ENCODE measurements at places on chromosomes 6 and 20.

- DNase-seq: no peak
Measured at GRCh38 chr6:136795996-136796395, 3.7 kb upstream of the MAP3K5 start.

- no peak for DNase-seq
Measured at GRCh38 chr6:156720691-156721685, 56.2 kb upstream of the ARID1B start.

- no peak for DNase-seq
Measured at GRCh38 chr6:152313542-152314482, 323.4 kb downstream of the SYNE1 start.

GRCh38 chr6:109303640-109304283, 78.5 kb downstream of the CD164 start:
- DNase-seq: no peak

DNA sequence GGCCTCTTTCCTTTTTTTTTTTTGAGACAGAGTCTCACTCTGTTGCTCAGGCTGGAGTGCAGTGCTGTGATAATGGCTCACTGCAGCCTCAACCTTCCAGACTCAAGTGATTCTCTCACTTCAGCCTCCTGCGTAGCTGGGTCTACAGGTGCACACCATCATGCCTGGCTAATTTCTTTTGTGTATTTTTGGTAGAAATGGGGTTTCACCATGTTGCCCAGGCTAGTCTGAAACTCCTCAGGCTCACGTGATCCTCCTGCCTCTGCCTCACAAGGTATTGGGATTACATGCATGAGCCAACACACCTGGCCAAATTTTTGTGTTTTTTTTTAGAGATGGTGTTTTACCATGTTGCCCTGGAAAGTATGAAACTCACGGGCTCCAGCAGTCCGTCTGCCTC, 29.3 kb downstream of the SRC start:
- no peak for DNase-seq

- DNase-seq: no peak
Measured at GRCh38 chr6:155434096-155434495, 21.5 kb downstream of the NOX3 start.

DNA sequence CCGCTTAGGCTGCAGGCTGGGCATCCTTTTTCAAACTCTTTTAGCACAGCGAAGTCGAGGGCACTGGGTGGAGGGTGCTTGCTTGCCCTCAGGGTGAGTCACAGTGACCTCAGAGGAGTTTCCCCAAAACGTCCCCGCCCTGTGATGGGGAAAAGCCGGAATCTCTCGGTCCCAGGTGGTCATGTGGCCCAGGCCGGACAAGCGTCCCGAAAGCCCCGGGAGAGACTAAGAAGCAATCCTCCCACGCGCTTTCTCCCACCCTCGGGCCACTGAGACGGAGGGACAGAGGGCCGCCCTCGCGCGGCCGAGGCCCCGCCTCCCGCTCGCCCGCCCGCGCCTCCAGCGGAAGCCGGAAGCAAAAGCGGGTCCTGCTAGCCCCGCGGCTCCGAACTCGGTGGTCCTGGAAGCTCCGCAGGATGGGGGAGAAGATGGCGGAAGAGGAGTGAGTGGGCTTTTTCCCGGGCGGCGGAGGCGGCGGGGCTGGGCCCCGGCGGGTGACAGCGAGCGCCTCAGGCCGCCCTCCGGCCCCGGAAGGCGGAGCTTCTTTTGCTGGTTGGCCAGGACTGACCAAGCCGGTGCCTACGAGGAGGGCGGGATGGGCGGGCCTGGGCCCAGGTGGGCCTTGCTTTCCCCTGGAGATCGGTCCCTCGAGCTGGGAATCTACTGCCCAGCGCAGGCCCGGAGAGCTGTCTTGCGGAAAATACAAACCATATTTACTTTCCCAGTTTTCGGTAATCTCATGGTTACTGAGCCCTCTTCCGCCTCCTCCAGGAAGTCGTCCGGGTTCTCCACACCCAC, at the start of gene SLC9A8:
Gene SLC9A8 (plus strand): TSS at position 322 of the 798 bp plus-strand sequence. CDS start 95 bp downstream, at position 417.
- peak; percentile 61 for DNase-seq

GRCh38 chr20:36845288-36845971, 30.5 kb upstream of the TLDC2 start:
- no peak for DNase-seq

DNA sequence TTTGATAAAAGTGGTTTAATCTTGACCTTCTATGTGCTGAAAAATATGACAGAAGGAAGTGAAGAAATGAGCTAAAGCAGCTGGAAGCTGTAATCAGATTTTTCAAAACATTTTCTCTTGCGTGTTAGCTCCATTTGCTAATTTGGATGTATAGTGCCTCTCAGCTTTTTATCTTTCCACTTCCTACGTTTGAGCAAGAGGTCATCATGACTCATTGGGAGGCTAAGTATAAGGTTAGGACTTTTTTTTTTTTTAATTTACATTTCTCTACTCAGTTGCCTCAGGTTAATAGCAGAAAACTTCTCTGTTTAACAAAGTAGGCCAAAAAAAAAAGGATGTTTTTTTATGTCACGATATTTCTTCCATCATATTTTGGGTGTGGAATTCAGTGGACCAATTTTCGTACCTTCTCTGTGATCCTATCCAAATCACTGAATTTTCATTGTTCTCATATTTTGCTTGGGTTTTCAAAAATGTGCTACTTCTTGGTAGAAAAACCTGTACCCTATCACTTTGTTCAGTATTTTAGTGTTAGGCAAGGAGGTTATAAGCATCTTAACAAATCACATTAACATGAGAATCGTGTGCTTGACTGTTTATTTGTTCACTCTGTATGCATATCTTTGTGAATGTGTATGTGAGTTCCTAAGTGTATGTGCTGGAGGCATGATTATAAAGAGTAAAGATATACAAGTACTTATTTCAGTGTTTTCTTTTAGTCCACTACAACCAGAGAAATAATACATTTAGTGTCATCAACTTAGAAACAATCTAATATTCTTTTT, 1028.3 kb upstream of the EYS start:
- DNase-seq: no peak

DNA sequence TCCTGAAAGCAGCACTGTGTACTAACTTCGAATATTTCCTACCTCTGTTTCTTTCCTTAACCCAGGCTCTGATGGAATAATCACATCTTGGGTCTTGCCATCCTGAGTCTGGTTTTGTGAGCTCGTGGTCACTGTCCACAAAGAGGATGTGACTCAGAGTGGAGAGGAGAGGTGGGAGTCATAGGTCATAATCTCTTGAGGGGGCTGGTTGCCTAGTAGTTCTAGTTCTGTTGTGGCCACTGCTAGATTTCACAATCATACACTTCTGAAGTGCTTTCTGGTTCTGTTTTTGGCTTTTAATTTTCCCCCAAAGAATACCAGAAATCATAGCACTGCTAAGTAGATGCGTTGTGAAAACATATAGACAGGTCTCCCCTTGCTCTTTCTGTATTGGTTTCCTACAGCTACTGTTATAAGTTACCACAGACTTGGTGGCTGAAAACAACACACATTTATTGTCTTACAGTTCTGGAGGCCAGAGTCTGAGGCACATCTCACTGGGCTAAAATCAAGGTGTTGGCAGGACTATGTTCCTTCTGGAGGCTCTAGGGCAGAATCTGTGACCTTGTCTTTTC, 102.8 kb downstream of the NRSN1 start:
- no peak for DNase-seq

- no peak for DNase-seq
Measured at GRCh38 chr6:4560221-4561077, 215.8 kb upstream of the CDYL start.

- no peak for DNase-seq
Measured at GRCh38 chr6:10465629-10466499, 51.0 kb upstream of the TFAP2A start.

DNA sequence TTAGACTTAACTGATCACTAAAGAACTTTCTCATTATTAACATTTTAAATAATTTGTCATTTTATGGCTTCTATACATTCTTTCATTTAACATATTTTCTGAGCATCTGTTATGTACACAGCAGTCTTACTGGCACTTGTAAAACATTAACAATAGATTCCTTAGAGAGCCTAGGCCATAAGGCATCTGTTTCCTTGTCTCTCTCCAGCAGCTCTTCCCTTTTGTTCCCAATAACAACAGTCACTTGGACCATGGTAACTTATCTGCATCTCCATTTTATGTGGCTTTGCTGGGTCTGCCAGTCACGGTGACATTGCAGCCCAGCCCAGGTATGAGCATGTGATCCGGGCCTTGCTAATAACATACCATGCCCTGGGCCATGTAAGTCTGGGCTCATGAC, 11.7 kb upstream of the TASP1 start:
- no peak for DNase-seq

DNA sequence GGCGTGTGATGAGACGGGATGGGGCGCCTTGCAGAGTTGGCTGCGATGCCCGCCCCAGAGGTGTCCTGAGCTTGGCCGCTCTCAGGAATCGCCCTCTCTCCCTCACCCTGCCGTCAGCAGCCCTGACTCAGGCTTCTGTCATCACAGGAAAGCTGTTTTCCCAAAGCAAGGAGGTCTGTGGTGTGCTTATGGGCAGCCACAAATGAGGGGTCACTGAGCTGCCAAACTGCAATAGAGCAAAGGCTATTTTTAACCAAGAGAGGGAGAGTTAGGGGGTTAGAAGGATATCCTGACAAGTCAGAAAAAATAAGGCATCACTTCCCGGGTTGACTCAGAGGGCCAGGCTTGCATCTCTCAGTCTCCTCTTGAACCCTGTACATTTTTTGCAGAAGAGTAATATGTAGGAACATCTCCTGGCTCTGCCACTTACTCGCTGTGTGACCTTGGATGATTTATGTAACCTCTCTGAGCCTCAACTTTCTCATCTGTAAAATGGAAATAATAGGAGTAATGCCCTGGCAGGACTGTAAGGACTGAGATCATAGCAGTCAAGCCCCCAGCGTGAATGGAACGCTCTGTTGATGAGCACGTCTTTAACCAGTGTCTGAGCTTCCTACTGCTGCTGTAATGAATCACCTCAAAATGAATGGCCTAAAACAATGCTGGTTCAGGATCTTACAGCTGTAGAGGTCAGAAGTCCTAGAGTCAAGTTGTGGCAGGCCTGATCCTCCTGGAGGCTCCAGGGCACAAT, 181.9 kb downstream of the NFATC2 start:
- DNase-seq: no peak

GRCh38 chr6:137313928-137314855, 95.0 kb upstream of the IFNGR1 start:
- DNase-seq: peak; percentile 47

GRCh38 chr6:24646771-24647170, 780 bp upstream of the KIAA0319 start:
- DNase-seq: no peak

GRCh38 chr20:47577314-47577713, 75.6 kb downstream of the NCOA3 start:
- no peak for DNase-seq

DNA sequence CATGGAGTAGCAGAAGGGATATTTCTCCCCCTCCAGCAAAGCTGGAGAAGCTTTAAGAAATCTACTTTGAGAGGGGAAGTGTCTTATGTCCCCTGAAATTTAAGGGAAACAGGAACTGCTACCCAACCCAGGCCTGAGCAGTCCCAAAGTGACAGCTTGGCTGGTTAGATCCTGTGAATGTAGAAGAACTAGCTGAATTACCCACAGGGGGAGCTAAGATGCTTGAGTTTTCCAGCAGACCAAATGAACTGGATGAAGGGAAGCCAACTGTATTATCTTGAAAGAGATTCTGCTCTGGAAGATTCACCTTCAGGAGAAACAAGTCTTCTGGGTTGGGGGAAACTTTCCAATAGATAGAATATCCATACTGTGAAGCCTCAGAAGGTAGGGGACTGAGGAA, 303.3 kb upstream of the MMS22L start:
- no peak for DNase-seq

- DNase-seq: no peak
Measured at GRCh38 chr20:35344354-35344837, 52.2 kb upstream of the FAM83C start.

Data from NCI-H187 (cell line).